Kidney epithelial cell (primary cell): ENCODE measurements at places on chromosomes 7 and 10. TPM values are rescaled to one million over a fixed set of nuclear protein-coding genes. Genes with fewer than 3 reads are reported as not detected.

ARHGAP21 gene
- 71.8 and 73.0 TPM in 2 replicates for total RNA-seq

DNA sequence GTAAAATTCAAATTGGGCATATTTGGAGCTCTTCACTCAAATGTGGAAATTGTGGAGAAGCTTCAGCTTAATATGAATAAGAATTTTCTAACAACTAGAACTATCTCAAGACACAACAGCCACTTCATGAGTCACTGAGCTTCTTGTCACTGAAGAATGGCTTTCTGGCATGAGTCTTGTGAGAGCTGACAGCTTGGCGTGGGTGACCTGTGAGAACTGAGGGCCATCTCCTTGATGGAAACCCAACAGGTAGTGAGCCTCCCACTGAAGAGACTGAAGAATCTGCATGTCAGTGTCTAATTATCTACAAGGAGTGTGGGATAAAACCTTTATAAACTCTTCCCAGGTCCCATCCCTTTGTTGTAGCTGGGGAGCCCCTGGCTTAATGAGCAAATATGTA lies 66.0 kb downstream of the CLEC2L start:
- DNase-seq: no peak

DNA sequence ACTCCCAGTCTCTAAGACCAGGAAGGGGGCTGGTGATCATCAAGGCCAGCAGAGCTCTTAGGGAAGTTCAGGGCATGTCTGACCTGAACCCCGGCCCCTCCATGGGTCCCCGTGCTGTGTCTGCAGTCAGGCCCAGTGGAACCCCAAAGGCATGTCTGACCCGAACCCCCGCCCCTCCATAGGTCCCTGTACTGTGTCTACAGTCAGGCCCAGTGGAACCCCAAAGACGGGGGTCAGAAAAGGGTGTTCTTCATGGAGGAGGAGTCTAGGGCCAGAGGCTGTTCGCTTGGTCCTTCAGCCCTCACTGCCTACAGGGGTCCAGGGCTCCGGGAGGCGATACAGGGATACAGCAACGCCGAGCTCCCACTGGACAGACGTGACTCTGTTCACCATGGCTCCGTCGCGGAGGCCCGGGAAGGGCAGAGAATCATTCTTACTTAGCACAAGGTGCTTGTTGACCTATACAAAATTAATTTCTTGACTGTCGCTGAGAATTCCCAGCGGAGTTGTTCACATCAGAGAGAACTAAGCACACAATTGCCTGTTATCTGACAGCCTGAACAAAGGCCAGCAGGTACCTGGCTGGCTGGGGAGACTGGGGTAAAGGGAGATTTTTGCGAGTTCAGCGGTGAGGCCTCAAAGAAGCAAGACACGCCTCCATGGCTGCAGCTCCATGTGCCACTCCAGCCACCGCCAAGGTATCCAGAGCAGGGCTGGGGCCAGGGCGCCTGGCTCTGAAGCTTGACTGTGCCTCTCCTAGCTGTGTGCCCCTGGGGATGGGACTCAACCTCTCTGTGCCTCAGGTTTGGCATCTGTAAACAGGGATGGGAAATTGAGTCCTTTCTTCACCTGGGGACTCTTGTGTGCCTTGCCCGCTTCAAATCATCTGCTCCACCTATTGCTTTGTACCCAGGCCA lies 26.8 kb downstream of the EN2 start:
- DNase-seq: no peak

GRCh38 chr10:24568042-24568441 lies 155.6 kb downstream of the ARHGAP21 start:
- no peak for DNase-seq
